LNCaP clone FGC (cell line): ENCODE measurements at places on chromosomes 2 and 18.

DNA sequence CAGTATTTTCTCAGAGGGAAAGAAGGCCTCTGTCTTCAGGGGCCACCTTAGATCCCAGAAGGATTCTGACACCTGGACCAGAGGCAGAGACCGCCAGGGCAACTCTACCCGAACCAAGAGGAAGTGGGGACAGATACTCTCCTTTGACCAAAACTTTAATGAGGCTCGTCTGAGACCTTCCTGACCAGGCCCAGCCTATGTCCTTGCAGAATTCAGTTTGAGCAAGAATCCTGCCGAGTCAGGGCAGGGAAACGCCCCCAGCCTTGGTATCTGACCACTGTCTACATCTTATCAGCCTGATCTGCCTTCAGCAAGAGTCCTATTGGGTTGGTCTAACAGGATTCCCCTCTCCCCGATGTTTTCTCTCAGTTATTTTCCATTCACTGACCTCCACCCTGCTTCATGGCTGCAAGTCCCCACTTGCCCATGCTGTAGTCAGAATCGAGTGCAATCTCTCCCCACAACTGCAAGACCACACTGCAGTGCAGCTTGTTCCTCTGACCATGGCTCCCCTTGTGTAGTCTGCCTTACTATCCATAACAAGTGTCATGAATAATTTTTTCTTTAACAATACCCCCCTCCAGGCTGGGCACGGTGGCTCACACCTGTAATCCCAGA lies 95.0 kb downstream of the MSH2 start:
- DNase-seq, result no peak

DNA sequence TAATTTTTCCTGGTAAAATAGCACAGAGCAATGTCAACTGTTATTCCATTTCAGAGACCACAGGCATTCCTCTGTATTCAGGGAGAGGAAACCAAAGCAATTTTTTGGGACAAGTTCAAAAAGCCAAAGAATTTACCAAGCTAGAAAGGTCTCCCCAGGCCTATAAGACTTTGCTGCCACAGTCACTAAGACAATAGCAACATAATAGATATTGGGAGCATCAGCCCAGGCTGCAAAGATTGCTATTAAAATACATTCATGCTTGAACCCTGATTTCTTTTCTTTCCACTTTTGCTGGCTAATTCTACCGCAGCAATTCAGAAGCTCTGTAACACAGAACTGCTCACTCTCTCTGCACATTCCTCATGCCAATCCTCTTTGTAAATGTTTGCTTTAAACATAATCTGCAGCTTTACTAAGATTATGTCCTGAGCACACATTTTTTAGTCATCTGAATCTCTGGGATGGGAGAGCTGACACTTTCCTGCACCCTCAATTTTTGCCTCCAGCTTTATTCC lies 76.3 kb downstream of the CLHC1 start:
- no peak for DNase-seq

- DNase-seq, result no peak
Observed at GRCh38 chr2:214577769-214578168, 166.9 kb downstream of the VWC2L start.

DNA sequence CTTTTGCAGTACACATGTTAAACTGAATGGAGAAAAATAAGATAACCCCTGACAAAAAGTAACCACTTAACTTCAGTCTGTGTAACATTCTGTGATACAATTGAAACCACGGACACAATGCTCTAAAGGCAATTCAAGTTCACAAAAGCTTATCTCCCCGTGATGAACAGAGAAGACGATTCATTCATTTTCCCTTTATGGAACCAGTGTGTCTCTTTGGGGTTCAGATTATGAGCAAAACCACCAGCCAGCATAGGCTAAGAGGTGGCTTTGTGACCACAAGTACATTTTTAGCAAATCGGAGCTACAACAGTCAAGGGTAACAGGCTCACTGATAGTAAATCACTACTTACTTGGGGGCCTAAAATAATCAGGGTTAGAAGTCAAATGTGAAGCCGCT lies 120.6 kb upstream of the SMAD7 start:
- DNase-seq, result no peak

GRCh38 chr2:44200011-44200410 lies 31.3 kb downstream of the PPM1B start:
- DNase-seq, result no peak

- no peak for DNase-seq
Observed at GRCh38 chr2:201419057-201419635, 32.1 kb downstream of the TRAK2 start.

GRCh38 chr2:133171393-133172004 lies 396.8 kb downstream of the NCKAP5 start:
- DNase-seq, result peak; percentile 18

DNA sequence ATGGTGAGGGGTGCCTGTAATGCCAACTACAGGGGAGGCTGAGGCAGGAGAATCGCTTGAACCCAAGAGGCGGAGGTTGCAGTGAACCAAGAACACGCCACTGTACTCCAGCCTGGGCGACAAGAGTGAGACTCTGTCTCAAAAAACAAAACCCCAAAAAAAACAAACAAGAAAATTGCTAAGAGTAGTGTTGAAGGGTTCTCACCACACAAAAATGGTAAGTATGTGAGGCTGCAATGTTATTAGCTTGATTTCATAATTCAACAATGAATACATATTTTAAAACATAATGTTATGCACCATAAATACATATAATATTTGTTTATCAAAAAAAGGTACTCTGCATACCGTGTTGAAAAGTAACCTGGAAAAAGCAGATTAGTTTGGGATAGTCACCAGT lies 45.8 kb downstream of the PSMG2 start:
- no peak for DNase-seq

DNA sequence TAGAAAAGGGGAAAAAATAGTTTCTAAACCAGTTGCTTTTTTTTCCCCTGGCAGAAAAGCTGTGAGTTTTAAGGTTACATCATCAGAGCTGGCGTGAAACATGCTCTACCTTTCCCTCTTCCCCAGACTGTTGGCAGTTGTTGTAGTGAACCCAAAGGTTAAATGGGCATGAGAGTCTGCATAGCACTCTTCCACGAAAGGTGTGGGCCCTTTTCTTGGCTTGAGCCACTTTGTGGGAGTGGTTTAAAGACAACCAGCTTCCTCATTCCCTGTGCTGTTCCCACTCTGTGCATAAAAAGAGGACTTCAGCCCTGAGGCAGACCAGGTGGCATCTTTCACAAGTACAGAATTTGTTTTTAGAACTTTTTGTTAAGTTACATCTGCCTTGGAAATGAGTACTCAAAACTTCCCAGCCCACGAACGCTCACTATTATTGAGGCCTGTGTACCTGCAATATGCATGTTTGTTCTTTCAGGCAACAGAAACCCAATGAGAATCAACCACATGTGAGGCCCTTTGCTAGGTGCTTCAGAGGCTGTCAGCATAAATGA lies 243.8 kb downstream of the BABAM2 start:
- no peak for DNase-seq

- no peak for DNase-seq
Observed at GRCh38 chr2:240293557-240294461, 141.7 kb upstream of the GPC1 start.

- no peak for DNase-seq
Observed at GRCh38 chr2:102130647-102130991, 11.9 kb upstream of the IL1R1 start.

GRCh38 chr2:238251986-238252385 lies 12.1 kb upstream of the HES6 start:
- no peak for DNase-seq

DNA sequence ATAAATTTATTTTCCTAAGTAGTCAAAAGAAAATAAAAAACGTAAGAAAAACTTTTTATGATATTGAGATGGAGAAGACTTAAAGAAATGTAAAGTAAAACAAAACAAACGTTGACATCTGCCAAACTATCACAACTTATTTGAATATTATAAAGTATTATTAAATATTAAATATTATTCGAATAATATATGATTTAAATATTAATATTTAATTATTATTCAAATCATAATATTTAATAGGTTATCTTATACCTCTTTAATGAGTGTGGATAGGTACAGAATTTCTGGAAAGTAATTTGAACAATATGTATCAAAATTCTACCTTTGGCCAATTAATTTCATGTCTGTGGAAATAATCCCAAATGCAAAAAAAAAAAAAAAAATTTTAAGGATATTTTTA lies 278.7 kb downstream of the RAD51AP2 start:
- DNase-seq, result no peak

DNA sequence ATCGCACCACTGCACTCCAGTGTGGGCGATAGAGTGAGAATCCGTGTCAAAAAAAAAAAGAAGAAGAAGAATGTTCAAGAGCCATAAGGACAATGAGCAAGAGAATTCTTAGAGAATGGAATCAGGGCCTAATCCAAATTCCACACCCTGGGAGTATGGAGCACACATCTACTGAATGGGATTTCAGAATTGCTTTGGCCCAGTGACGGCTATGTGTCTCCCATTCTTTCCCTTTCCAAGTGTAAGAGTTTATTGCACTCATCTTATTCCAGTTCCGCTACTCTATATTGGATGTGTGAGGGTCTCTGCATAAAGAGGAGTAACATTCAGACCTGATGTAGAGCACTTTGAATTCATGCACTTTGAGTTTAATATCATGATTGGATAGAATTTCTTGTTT lies 5.9 kb upstream of the RBM43 start:
- DNase-seq, result no peak

DNA sequence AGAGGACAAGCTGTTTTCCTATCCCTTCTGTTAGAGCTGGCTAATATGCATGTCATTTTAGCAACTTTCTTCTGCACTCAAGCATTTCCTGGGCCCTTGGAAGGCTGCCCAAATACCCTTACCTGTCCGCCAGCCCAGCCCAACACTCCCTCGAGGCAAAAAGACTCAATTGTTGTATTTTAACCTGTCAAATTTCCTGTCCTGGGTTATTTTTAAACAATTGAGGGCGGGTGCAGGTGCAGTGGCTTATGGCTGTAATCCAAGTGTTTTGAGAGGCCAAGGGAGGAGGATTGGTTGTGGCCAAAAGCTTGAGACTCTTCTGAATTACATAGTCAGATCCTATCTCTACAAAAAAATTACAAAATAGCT lies 125.0 kb upstream of the ARHGAP28 start:
- no peak for DNase-seq

- no peak for DNase-seq
Observed at GRCh38 chr2:158988501-158988900, 20.1 kb downstream of the TANC1 start.

- no peak for DNase-seq
Observed at GRCh38 chr2:25720575-25720974, 47.2 kb upstream of the DTNB start.

- no peak for DNase-seq
Observed at GRCh38 chr18:36849288-36850006, 20.5 kb downstream of the KIAA1328 start.

DNA sequence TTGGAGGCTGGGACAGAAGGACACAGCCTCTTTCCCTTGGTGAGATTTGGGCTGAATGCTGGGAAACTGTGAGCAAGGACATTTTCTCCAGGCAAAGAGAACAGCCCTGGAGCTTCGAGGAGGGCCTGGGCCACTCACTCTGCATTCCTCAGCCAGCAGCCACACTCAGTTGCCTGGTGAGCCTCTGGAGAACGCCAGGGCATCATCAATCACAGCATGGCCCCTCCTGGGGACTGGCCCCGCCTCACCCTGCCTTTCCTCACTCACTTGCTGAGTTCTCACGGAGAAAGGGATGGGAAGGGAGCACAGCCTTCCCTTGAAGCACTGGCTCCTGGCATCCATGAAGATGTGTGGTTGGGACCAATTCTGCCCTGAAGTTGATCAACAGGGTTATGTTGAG lies 55.0 kb downstream of the APOB start:
- DNase-seq, result no peak

GRCh38 chr18:22436136-22436535 lies 18.4 kb upstream of the CTAGE1 start:
- DNase-seq, result no peak

DNA sequence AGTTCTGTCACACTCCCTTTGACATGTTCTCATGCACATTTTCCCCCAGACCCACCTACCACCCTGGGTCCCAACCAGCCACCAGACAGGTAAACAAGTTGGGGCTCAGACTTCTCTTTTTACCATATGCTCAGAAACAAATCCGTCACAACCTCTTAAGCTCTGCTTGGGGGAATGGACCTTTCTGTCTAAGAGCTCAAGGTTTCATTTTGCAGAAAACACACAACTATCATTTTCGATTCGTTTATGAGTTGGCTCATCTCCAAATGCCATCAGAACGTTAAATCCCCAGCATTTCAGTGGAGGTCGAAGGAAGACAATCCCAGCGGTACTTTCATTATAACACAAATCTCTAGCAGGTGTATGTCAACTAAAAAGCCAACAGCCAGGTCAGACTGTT lies 30.6 kb upstream of the NCK2 start:
- no peak for DNase-seq

DNA sequence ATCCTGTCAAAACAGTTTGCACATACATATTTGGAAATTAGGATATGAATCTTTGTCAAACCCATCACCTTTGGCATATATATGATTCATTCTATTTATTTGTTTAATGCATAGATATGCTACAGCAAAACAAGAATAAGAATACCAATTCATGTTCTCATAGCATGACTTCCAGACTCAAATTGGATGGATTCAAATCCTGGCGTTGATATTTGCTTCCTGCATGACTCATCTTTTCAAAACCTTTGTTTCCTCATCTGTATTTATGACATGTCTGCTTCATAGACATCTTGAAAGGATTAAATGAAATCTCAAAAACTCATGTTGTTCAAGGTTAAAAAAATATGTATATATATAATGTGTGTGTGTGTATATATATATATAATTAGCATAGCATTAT lies 261.3 kb downstream of the MBD5 start:
- DNase-seq, result no peak

- no peak for DNase-seq
Observed at GRCh38 chr2:215277944-215278343, 33.9 kb upstream of the ATIC start.
